ENCODE measurements at places on chromosomes 16 and 17. TPM values are rescaled to one million over a fixed set of nuclear protein-coding genes. Genes with fewer than 3 reads are reported as not detected.

Gene CNGB1
- 1.2 TPM for total RNA-seq

Gene BAIAP3
- total RNA-seq = 11.4 TPM

DNA sequence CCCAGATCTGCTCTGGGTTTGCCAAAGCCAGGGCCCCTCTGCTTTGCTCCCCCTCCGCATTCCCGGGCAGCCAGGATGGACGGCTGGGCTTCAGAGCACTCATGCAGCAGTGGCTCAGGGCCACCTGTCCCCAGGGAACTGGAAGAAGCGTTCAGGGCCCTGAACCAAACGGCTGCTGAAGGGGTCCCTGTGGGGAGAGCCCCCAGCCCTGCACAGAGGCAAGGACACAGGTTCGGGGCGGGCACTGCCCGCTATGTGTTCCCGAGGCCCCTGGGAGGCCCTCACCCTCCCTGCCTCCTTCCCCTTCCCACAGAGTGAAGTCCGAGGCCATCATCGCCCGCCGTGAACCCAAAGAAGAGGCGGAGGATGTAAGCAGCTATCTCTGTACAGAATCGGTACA is 10.4 kb downstream of the NME3 start:
- DNase-seq = no peak

DNA sequence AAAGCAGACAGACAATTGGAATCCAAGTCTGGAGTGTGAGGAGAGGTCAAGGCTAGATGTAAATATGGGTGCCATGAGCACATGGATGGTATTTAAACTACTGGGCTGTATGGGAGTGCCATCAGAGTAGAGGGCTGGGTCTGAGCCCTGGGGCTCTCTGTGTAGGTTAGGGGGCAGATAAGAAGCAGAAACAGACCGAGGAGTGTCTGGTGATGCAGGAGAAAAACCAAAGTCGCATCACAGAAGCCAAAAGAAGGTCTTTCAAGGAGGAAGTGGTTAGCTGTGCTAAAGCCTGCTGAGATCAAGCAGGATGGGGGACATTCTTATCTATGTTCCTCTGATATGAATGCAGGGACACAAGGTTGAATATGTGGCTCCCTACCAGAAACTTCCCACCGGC is 1.9 kb downstream of the TSEN54 start:
- DNase-seq = no peak

DNA sequence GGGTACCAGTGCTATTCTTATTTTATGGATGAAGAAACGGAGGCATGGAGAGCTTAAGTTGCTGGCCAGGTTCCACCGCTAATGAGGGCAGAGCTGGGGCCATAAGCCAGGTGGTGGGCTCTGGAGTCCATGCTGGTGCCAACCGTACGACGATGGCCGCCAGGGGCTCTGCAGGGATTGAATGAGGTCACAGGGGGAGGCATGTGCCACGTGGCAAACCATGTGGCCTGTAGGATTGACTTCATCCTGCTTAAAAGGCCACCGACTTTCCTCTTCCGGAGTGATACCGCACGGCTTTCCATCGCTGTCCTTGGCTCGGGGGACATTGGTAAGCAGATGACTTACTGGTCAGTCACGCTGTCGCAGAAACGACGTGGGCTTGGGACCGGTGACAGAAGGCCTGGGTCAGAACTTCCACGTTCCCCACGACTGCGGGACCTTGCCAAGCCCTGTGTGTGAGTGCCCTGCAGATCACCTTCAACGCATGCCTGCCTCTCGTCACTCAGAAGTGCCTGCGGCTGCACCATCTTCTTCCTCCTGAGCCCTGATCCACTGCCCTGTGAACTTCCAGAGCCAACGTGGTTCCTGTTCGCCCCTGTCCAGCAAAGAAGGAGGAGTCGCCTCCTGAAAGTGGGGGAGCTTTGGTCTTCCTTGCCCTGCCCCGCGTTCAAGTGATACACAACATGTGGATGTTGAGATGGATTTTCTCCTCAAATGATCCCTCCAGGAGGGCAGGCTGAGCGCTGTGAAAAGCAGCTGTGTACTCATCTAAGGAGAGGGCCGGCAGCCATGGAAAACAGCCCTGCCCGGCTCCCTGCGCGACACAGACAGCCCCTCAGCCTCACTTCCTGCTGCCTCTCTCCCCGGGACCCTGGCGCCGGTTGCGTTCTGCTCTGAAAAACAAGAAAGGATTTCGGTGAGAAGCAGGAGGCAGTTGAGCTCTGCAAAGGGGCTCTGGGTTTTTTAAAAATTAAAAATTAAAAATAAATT is 176.7 kb downstream of the C16orf95 start:
- no peak for DNase-seq

GRCh38 chr17:5344914-5345313 is 62.8 kb downstream of the RABEP1 start:
- DNase-seq = no peak

DNA sequence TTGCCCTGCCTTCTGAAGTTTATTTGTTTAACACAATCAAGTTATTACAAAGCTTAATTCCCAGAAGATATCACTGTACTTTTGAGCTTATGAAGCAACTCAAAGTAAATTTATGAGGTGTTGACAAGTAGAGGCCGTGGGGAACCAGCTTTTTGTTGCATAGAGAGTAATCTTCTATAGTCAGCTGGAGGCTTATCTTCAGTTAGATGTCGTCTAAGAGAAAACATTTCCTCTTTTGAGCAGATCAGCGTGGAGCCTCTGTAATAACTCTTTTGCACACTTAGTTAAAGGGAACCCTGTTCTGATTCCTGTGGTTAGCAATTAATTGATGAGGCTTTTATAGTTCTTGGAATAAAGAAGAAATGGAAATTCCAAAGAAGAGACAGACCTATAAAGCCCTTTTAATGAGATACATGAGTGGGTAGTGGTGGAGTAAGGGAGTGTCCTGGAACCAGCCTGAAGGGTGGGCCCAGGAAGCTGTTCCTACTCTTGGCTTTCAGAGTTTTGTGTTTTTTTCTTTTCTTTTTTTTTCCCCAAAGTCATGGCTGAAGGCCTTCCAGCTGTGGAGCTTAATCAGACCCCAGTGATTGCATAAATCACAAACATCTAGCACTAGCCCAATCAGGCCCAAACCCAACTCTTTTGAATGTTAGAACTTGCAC is 28.9 kb upstream of the MAP3K14 start:
- no peak for DNase-seq

- DNase-seq = no peak
These were observed 22.9 kb upstream of the DNAJA2 start for GRCh38 chr16:46996391-46996790.

GRCh38 chr16:10525214-10525825 is 55.1 kb downstream of the EMP2 start:
- no peak for DNase-seq

GRCh38 chr17:9233271-9233599 is 211.9 kb downstream of the NTN1 start:
- no peak for DNase-seq

DNA sequence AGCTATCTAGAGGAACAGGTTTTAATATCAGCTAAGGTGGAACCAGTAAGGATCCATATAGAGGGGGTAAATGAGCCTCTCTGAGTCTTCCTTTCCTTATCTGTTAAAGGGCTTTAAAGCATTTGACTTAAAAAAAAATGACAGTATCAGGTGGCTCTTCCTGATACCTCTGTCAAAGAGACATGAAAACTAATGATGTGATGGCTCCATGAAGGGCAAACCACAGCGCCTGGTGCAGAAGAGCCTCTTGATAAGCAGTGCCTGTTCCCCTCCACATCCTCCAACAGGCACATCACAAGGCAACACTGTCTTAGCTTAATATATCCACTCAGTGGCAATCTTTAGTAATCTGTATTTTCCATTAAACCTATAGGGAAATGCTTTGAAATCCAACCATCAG is 68.9 kb downstream of the USP31 start:
- DNase-seq = no peak

DNA sequence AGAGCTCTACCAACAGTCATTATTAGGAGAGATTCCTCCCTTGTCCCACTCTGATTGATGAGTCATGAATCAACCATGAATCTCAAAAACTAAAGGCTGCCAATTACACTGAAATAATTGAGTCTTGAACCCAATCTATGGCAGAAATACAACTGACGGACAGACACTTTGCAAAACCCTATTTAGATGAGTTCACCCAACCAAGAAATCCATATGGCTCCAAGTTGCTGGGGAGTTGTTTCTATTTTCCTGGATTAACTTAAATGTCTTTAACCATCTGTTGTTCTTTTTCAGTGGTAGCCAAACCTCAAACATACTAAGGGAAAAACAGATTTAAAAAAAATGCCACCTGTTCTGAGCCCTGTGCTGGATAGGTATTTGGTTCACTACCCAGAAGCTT is 151.0 kb downstream of the SHISA9 start:
- DNase-seq = no peak
